ENCODE measurements at places on chromosomes 11 and 22.

DNA sequence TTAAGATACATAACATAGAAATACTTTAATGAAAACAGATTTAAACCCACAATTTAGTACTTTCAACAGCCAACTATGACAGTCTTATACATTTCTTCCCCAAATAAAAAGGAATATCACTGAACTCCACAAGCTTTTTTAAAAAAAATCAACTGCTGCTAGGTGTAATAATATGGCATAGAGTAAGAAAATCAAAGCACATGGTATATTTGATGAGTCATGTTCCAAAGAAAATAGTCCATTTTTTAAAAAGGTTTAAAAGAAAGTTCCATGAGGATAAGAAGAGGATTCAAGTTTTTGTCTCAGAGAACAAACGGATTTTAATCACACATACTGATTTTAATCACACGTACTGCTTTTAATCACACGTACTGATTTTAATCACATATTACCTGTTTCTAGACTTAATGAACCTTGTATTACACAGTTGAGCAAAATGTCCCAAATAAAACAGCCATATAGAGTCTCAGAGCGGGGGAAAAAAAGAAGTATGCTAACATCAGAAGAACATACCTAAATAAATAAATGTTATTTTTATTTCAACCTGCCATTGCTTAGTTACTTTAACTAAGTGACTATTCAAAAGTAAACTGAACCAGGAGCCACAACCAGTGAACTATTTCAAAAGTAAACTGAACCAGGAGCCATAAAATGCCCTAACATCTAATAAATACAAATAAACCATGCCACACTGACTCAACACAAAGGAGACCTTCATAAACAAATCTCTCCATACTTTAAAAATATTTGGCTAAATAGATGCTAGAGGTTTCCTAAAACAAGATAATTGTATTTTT is 198.4 kb downstream of the SBF2 start:
- DNase-seq: no peak

GRCh38 chr11:1445741-1446445 is 40.7 kb downstream of the MOB2 start:
- no peak for DNase-seq

- no peak for DNase-seq
These were observed 10.5 kb downstream of the EMID1 start for GRCh38 chr22:29216011-29216872.

- no peak for DNase-seq
These were observed 2.7 kb downstream of the NDUFS8 start for GRCh38 chr11:68032997-68033707.

DNA sequence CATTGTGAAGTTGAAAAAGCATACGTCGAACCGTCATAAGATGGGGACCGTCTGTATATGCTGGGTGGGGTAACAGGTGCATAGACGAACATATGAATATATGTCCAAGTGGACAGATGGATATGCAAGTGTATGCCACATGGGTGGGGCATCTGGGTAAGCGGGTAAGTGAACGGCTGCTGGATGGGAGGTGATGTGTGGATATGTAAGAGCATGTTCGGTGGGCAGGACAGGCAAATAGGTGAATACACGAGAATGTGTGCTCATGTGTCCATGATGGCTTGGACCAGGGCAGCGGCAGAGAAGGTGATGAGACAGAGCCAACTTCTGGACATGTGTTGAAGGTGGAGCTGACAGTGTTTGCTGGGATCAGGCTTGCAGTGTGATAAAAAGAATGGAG is 12.0 kb downstream of the IFITM10 start:
- DNase-seq: no peak

DNA sequence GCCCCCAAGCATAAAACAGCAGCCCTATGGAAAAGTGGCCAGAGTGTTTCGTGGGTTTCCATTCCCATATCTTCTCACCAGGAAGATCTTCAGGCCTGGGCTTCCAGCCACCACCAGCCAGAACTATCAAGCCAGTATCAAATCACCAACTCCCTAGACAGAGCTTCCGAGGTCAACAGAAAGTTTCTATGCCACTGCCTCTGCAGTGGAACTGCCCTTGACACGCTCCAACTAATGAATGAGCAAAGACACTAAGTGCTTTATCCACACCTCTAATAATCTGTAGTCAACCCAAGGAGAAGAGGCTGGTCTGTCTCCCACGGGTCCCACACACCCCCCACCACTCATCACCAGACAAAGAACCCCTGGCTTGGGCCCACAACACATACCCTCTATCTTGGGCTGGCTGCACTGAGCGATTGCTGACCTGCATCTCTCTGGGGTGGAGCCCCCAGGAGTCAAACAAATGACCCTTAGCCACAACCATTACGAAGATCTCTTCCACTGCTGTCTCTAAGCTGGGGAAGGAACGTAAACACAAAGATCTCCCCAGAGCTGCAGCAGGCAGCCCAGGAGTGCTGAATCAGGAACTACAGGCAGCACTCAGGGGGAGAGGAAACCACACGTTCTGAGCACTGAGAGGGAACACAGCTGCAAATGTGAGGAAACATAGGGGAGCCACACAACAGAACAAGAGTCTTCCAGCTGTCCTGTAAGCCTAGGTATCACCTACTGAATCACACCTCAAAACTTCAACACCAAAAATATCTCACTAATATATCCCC is 9.7 kb downstream of the OR5AN1 start:
- DNase-seq: no peak

DNA sequence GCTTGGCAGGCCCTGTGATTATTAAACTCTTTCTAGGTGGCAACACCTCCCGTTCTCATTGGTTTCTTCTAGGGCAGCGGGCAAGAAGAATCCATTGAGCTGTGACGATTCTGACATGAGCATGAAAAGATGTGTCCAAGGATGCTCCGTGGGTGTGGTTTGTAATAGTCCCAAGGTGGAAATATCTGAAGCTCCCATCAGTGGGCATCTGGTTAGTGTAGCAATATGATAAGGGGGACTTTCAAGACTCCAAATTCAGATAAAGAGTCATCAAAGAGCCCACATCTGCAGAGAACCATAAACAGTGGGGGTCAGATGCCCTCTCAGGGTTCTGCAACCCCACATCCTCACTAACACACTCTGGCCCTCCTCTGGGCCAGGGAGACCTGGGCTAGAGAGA is 42.6 kb downstream of the TST start:
- no peak for DNase-seq

DNA sequence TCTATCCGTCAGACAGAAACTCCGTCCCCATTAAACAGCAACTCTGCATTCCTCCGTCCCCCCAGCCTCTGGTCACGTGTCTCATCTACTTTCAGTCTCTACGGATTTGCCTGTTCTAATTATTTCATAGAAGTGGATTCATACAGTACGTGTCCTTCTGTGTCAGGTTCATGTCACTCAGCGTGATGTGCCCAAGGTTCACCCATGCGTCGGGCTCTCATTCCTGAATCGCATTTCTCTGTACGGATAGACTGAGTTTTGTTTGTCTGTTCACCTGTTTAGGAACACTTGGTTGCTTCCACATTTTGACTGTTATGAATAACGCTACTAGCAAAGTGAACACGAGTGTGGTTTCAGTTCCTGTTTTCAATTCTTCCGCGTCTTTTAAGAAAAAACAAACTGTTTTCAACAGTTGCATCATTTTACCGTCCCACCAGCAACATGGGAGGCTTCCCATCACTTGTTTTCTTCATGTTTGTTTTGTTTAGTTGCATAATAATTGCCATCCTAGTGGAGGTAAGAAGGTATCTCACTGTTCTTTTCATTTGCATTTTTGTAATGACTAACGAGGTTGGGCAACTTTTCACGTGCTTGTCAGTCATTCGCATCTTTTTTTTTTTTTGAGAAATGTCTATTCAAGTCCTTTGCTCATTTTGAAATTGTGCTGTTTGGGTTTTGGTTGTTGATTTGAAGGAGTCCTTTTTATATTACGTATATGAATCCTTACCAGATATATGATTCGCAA is 8.9 kb upstream of the NLRP6 start:
- peak; percentile 11 for DNase-seq

GRCh38 chr11:122951211-122951610 is 30.4 kb downstream of the BSX start:
- no peak for DNase-seq

- no peak for DNase-seq
These were observed 172.5 kb downstream of the TBC1D22A start for GRCh38 chr22:46934746-46935491.

Measured in stimulated activated CD8-positive, alpha-beta memory T cell treated with anti-CD3 and anti-CD28 coated beads, Interleukin-7, amount 100 ng/mL, for 1 hour (primary cell).